Fibroblast of the aortic adventitia (primary cell): ENCODE measurements at places on chromosomes 12 and 14. TPM values are rescaled to one million over a fixed set of nuclear protein-coding genes. Genes with fewer than 3 reads are reported as not detected.

RNASE3 gene
- not detected in 2 replicates for total RNA-seq

C1QL4 gene
- 0.18 TPM in 1 of 2 replicates, not detected in the other for total RNA-seq

BDKRB2 gene
- 7.4 and 23.1 TPM in 2 replicates for total RNA-seq

HOTAIR gene
- total RNA-seq: not detected in 2 replicates

SLC38A4 gene
- total RNA-seq: 1.6 and 4.6 TPM in 2 replicates

MANSC1 gene
- total RNA-seq: 2.1 and 10.9 TPM in 2 replicates

OR6C2 gene
- not detected in 2 replicates for total RNA-seq

KRT6C gene
- total RNA-seq: not detected in 2 replicates

MYH6 gene
- not detected in 2 replicates for total RNA-seq

CLEC2A gene
- total RNA-seq: not detected in 2 replicates
